ENCODE measurements at places on chromosomes 12 and 14.
A peak's percentile ranks its signal among the peaks of the same experiment; 100 is the strongest.

GRCh38 chr14:75987201-75987970 lies 1.8 kb downstream of the IFT43 start:
- DNase-seq = no peak

DNA sequence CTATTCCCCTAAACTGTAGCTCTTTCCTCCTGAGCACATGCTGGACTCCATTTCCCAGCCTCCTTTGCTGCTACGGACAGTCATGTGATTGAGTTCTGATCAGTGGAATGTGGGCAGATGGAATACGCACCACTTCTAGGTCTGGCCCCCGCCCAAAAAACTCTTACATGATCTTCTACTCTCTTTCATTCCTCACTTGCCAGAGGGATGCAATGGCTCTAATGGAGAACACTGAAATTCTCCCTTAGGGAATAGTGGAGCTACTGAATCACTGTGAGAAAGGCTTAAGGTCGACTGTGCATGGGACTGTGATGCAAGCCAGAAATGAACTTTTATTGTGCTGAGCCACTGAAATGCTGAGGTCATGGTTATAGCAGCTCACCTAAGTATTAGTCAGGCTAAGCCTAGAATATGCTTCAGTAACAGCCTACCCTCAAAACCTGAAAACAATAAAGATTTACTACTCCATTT lies 13.0 kb upstream of the TMED2 start:
- DNase-seq = peak; percentile 51

GRCh38 chr12:49547090-49547690 lies 8.4 kb downstream of the KCNH3 start:
- no peak for DNase-seq

GRCh38 chr12:3684449-3685051 lies 68.4 kb downstream of the CRACR2A start:
- no peak for DNase-seq

GRCh38 chr12:54330442-54330841 lies 5.5 kb downstream of the COPZ1 start:
- DNase-seq = no peak

DNA sequence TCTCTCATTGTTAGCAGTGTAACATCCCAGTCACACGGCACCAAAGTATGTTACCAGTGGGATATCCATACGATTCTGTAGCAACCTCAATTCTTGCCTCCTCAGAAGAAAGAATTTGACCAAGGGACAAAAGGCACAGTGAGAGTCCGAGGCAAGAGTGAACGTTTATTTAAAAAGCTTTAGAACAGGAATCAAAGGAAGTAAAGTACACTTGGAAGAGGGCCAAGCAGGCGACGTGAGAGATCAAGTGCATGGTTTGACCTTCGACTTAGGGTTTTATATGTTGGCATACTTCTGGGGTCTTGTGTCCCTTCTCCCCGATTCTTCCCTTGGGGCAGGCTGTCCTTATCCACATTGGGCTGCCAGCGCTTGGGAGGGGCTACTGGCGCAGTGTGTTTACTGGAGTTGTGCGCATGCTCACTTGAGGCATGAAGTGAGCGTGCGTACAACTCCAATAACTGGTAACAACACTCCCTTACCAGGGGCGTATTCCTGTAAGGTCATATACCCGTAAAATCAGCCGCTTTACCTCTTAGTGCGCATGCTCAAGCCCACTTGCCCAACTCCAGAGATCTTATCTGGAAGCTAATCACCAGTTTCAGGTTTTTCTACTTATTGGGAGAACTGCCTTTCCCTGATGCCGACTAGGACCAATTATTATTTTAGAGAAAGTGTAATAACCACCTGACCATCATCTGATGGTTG lies 71.7 kb downstream of the FAR2 start:
- no peak for DNase-seq

GRCh38 chr14:36605506-36605857 lies 23.1 kb upstream of the NKX2-8 start:
- DNase-seq = no peak

GRCh38 chr12:48810903-48811431 lies 7.3 kb upstream of the CACNB3 start:
- DNase-seq = no peak

DNA sequence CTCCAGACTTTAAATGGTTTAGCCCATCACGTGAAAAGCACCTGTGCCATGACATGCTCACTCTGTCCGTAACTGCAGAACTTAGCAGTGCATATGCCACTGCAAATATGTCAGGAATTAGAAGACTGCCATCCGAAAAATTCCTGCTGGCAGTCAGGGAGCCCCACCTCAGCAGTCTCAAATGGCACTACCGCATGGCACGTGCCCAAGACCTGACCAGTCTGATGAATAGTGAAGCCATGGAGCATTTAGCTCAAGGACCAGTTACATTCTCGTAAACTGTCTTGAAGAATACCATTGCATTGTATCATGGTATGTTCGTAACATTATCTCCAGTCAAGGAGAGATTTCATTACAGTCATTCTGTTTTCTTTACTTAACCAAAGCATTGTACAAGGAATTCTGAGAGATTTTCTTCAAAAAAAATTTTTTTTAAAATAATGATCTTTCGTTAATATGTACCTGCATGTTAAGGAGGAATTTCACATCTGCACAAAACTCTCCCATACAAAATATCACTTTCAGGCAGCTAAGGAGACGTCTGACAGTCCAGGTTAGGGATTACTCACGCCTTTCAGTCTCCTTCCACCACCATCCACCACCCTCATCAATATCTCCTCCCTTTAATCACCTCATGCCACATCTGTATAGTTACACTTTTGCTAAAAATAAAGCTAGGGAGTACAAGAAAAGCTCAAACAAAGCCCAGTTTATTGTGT lies 138.5 kb downstream of the ANO2 start:
- no peak for DNase-seq

DNA sequence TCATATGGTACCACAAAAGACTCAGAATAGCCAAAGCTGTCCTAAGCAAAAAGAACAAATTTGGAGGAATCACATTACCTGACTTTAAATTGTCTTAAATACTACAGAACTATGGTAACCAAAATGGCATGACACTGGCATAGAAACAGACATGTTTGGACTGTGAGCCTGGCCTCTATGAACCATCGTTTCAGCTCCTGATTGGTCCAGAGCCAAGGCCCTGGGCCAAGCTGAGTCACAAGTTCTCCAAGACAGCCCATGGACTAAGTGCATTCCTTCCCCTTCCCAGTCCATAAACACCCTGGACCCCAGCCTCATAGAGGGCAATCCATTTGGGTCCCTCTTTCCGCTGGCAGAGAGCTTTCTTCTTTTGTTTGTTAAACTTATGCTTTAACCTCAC lies 12.1 kb upstream of the PRR4 start:
- no peak for DNase-seq

GRCh38 chr12:132089407-132089910 lies 54.7 kb downstream of the DDX51 start:
- no peak for DNase-seq

GRCh38 chr12:7937833-7938506 lies 2.0 kb upstream of the SLC2A3 start:
- no peak for DNase-seq

DNA sequence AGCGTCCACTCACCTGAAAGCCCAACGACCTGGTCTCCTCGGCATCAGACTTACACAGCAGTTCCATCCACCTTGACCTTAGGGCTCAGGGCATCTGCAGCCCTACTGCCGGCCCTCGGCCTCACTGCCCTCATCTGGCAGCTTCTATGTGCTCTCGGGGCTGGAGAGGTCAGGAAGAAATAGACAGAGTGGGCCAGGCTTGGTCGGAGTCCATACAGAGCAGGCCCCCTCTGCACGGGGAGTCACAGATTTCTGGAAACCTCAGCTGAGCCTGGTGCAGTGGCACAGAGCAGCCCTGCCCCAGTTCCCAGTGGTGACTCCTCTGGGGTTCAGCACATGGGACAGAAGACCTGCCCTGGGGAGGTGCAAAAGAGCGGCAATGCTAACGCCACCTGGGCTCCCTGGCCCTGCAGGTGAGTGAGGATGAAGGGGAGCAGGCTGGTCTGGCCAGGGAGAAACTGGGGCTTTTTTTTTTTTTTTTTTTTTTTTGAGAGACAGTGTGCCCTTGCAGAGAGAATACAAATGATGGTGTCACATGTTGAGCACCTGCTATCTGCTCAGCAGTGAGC lies 190.1 kb upstream of the PRMT8 start:
- DNase-seq = no peak

- no peak for DNase-seq
Observed at GRCh38 chr14:99280852-99281251, 8.9 kb upstream of the BCL11B start.
